ENCODE measurements at places on chromosomes 5 and 9. TPM values are rescaled to one million over a fixed set of nuclear protein-coding genes. Genes with fewer than 3 reads are reported as not detected.

GRCh38 chr5:7638456-7638855 is 212.5 kb downstream of the CFAP90 start:
- DNase-seq, result no peak

GRCh38 chr5:42677156-42677842 is 79.3 kb upstream of the CCDC152 start:
- no peak for DNase-seq

DNA sequence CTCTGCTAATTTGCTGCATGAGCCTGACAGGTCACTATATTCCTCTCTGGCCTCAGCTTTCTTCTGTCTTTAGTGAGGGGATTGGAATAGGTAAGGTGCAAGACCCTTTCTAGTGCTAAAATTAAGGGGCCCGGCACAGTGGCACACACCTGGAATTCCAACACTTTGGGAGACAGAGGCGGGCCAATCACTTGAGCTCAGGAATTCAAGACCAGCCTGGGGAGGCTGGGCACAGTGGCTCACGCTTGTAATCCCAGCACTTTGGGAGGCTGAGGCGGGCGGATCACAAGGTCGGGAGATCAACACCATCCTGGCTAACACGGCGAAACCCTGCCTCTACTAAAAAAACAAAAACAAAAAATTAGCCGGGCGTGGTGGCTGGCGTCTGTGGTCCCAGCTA is 37.2 kb downstream of the EGR1 start:
- DNase-seq, result no peak

GRCh38 chr5:32679218-32679617 is 31.9 kb upstream of the NPR3 start:
- DNase-seq, result no peak

- no peak for DNase-seq
These were observed 137.6 kb downstream of the CACNA1B start for GRCh38 chr9:138015021-138015829.

RABGAP1 gene
- 94.6 TPM for total RNA-seq

LAMC3 gene
- 3.5 TPM for total RNA-seq
